ENCODE measurements at places on chromosomes 1 and 21. TPM values are rescaled to one million over a fixed set of nuclear protein-coding genes. Genes with fewer than 3 reads are reported as not detected.

The SLC1A7 gene
- total RNA-seq: not detected

The F5 gene
- total RNA-seq: 0.92 TPM

The ADORA3 gene
- 3.0 TPM for total RNA-seq

The NBPF20 gene
- 9.2 TPM for total RNA-seq

The EDARADD gene
- total RNA-seq: 1.8 TPM

The OLFML2B gene
- 1.8 TPM for total RNA-seq

The PRDM16 gene
- total RNA-seq: 3.2 TPM

The KCNH1 gene
- 12.5 TPM for total RNA-seq

The DYNLT4 gene
- not detected for total RNA-seq

The GPR3 gene
- 0.69 TPM for total RNA-seq

The B3GALT5 gene
- 3.2 TPM for total RNA-seq

The CCDC185 gene
- total RNA-seq: 0.23 TPM

The KRTAP7-1 gene
- total RNA-seq: not detected

The ITGB2 gene
- 15.0 TPM for total RNA-seq

The ACOT11 gene
- total RNA-seq: 6.7 TPM

The EIF2D gene
- 15.5 TPM for total RNA-seq

The PIP5K1A gene
- total RNA-seq: 58.6 TPM

The CFHR4 gene
- total RNA-seq: 0.69 TPM

The MNDA gene
- 7.4 TPM for total RNA-seq

The RAB3B gene
- 81.2 TPM for total RNA-seq

The C8A gene
- not detected for total RNA-seq

The MCOLN2 gene
- not detected for total RNA-seq

The RBP7 gene
- not detected for total RNA-seq

The GRHL3 gene
- 0.23 TPM for total RNA-seq

The UQCRHL gene
- total RNA-seq: 2.8 TPM

The GFI1 gene
- not detected for total RNA-seq

The IGSF3 gene
- 98.0 TPM for total RNA-seq

The SH3D21 gene
- total RNA-seq: 3.0 TPM

The LEPROT gene
- 38.1 TPM for total RNA-seq

The GUCA2A gene
- total RNA-seq: not detected

The NTMT2 gene
- not detected for total RNA-seq

The RXFP4 gene
- not detected for total RNA-seq

The CHI3L1 gene
- 1.2 TPM for total RNA-seq

The TGFB2 gene
- total RNA-seq: 30.7 TPM

The DISC1 gene
- total RNA-seq: 12.7 TPM

The ATF6 gene
- 34.8 TPM for total RNA-seq

The PTPRU gene
- 39.7 TPM for total RNA-seq

The CFHR5 gene
- total RNA-seq: not detected

The PRDM2 gene
- 30.4 TPM for total RNA-seq

The E2F2 gene
- total RNA-seq: 3.0 TPM

The IL20 gene
- not detected for total RNA-seq

The MX2 gene
- total RNA-seq: 1.2 TPM

The UBE2Q1 gene
- total RNA-seq: 26.3 TPM

The SLFNL1 gene
- total RNA-seq: 0.92 TPM

The C1orf56 gene
- 3.0 TPM for total RNA-seq

The TRIM67 gene
- total RNA-seq: 29.3 TPM

The DVL1 gene
- total RNA-seq: 58.6 TPM

The EXOSC10 gene
- total RNA-seq: 49.6 TPM

The C8B gene
- total RNA-seq: not detected

The MIXL1 gene
- total RNA-seq: not detected

The FAM163A gene
- 1.6 TPM for total RNA-seq

The SMCP gene
- total RNA-seq: not detected

The FAM151A gene
- total RNA-seq: not detected
